ENCODE measurements at places on chromosomes 6 and 20. TPM values are rescaled to one million over a fixed set of nuclear protein-coding genes. Genes with fewer than 3 reads are reported as not detected.

The ECT2L gene
- not detected for total RNA-seq

The PSMB8 gene
- total RNA-seq, result 72.1 TPM

The GINS1 gene
- 22.7 TPM for total RNA-seq

The MYH7B gene
- 0.76 TPM for total RNA-seq

The MYB gene
- total RNA-seq, result 1.5 TPM

All from mesangial cell (primary cell).